ENCODE measurements at places on chromosomes 2 and 18.

DNA sequence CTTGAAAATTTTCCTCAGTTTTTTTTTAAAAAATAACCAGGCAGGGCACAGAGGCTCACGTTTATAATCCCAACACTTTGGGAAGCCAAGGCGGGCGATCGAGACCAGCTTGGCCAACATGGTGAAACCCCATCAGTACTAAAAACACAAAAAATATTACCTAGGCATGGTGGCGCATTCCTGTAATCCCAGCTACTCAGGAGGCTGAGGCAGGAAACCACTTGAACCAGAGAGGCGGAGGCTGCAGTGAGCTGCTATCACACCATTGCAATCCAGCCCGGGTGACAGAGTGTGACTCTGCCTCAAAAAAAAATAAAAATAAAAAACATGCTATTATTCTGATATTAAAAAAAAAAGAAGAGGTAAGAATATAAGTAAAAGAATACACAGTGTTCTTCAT is 191.0 kb downstream of the ZEB2 start:
- DNase-seq, result no peak

GRCh38 chr2:102677244-102678215 is 58.2 kb downstream of the SLC9A2 start:
- DNase-seq, result no peak

DNA sequence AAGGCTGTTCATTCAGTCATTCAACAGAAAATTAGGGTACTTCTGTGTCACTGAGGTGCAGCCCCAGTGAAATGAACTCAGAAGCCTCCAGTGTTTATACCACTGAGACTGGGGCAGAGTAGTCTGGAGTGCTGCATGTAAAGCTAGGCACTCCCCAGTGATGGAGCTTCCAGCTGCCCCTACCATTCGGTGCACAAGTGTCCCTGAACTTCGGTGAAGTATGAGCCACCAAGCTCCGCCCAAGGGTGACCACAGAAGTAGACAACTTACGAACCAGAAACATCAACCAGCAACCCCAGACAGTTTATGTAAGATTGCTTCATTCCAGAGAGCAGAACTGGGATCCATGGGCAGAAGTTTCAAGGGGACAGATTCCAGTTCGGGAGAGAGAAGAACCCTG is 70.6 kb upstream of the FOSL2 start:
- DNase-seq, result no peak

- no peak for DNase-seq
These were observed 129.5 kb downstream of the MSTN start for GRCh38 chr2:189933041-189933440.

GRCh38 chr2:158903711-158904405 is 64.6 kb upstream of the TANC1 start:
- DNase-seq, result no peak

DNA sequence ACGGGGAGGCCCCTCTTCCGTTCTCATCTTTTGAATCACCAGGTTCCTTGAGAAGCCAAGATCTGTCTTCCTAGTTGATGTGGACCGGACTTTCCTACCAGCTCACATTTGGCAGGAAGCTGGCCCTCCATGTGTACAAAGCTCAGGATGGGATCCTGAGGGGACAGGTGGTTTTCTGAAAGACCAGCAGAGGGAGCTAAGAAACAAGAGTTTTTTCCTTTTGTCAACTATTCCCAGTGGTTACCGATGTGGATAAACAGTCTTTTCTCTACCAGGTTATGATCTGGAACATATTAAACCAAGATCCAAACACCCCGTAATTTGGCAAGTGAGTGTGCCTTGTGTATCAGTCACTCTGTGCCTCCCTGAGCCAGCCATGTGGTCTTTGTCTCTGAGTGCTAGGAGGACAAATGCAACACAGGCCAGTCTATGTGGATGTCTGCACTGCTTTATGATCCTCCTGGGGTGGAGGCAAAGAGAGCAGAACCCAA is 25.1 kb upstream of the ARHGAP25 start:
- peak; percentile 38 for DNase-seq

DNA sequence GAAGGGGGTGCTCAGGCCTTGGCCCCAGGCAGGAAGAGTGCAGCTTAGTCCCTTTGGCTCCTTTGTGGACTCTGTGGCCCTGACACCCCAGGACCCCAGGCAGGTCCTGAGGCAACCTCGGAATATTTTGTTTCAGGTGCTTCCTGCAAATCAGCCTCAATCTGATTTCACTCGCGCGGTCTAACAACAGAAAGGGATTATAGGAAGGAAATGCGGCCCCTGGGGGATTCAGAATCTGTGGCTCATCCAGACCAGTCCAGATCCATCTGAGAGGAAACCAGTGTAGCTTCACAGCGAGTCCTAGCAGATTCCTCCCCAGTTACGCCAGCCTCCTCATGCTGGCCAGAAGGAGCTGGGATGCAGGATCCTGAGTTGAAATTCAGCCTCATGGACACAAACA is 59.5 kb upstream of the YWHAQ start:
- no peak for DNase-seq

GRCh38 chr18:8516371-8517250 is 92.6 kb upstream of the RAB12 start:
- DNase-seq, result no peak

- DNase-seq, result no peak
These were observed 497 bp downstream of the CHRND start for GRCh38 chr2:232526372-232526941.

DNA sequence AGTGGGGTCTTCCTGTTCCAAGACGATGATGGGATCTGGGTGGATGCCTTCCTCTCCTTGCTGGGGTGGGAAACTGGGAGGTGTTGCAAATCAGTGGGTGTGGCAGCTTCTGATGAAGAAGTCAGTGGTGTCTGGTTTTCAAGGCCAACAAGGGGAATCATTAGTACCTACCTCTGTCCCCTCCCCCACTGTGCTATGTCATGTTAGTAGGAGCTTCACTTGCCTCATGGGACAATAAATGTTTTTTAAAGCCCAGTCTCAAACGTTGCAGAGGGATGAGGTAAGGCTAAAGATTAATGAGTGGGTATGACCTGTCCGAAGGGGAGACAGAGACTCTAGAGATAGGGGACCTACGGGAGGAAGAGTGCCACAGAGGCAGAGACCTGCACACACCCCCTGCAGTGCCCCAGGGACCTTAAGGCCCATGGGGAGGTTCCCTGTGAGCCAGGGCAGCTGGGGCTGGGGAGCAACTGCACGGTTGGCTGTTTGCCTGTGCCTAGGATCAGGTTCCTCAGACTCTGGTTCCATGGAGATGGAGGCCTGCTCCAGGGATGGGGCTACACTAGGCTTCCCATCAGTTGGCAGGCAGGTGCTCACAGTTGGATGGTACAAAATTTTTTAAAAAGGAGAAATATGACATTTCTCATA is 37.8 kb upstream of the SLC1A4 start:
- DNase-seq, result peak; percentile 22

DNA sequence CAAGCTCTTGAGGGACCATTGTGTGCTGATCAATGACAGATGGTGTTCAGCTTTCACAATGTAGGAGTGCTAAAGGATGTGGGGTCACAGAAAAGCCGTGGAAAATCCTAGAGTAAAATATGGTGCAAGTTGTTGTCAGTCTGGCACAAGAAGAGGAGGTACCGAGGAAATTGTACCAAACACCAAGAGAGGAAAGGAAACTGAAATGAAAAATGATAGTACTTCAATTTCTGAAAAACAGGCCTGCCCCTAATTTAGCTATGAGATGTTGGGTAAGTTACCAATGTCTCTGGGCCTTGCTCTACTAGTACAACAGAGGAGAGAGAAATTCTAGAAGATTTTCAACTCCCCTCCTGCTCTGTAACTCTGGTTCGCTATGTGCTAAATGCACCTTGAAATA is 78.8 kb upstream of the PELI1 start:
- no peak for DNase-seq

DNA sequence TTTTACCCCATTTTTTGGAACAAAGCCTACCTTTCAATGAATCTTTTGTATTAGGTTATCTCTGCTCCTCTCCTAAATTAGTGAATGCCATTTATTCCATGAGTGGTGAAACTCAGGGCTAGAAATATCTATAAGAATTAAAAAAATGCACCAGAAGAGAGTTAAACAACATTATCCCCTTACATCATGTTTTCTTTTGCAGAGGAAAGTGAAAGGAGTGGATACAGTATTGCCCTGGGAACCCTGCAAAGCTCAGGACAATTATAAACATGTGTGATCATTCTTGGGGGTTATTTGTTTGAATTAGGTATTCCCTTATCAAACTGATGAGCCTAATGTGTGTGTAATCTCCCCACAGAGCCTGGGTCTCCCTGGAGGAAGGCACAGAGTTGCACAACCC is 559.2 kb downstream of the RNF144A start:
- DNase-seq, result no peak

GRCh38 chr2:190537765-190538164 is 3.2 kb upstream of the NEMP2 start:
- DNase-seq, result no peak

DNA sequence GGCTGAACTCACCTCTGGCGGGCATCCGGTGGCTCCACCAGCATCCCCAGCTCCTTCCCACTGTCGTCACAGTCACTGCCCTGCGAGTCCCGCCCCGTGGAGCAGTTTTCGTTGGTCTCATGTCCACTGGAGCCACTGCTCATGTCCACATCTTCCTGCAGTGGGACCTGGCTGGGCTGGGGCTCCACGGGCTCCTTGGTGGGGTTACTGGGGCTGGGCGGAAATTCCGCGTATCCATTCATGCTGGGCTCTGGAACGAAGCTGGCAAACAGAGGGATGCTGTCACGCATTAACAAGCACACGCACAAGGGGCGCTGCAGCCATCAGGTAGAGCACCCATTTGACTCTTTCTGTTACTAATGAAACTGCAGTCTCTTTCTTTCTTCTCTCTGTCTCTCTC is 10.7 kb downstream of the PER2 start:
- no peak for DNase-seq
